ENCODE measurements at places on chromosomes 1 and 21. TPM values are rescaled to one million over a fixed set of nuclear protein-coding genes. Genes with fewer than 3 reads are reported as not detected.

DNA sequence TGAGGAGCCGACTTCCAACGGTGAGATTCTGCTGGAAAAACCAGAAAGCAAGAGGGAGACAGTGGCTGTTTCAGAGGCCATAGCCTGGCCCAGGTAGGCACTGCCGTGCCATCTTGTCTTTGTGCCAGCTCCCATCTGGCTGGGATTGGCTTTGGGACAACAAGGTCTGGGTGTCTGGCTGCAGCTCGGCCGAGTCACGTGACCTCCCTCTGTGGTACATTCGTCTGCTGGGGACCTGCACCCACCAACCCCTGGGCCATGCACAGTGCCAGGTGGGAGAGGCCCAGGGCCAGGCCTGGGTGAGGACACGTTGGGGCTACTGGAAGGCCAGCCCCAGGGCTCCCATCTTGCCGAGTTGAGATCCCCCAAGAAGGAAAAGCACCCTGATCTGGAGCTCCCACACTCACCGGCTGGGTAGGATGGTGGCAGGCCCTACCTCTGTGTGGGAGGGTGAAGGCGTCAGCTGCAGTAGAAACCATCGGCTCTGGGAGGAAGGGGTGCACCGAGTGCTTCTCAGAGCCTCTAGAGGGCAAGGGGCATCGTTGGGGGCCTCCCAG, 25.3 kb upstream of the TTC34 start:
- no peaks in the 10 kb centered on the region for H3K36me3 ChIP-seq
- H3K4me3 ChIP-seq, result no peak overlapping the region
- H3K27ac ChIP-seq, result no peak overlapping the region
- H3K4me1 ChIP-seq, result no peaks in the 10 kb centered on the region

DNA sequence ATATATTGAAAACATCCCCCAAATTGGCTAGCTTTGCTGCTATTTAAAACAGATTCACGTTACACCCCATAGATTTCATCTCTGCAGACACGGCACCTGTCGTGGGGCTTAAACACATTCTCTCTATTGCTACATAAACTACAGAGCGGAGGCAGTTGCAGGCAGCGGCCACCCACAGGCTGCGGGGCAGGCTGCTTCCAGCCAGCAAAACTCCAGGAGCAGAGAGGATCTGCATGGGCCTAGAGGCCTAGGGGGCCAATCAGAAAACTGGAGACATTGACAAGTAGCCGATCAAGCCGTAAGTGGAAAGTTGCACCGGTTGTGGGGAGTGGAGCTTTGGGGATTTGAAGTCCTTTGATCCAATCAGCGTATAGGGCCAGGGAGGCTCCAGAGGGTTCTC, 129.0 kb upstream of the KLHDC7A start:
- H3K27me3 ChIP-seq, result peaks cover 13% of the 10 kb centered on the region
- no peak overlapping the region for H3K27ac ChIP-seq
- H3K4me3 ChIP-seq, result no peak overlapping the region
- no peaks in the 10 kb centered on the region for H3K36me3 ChIP-seq
- H3K4me1 ChIP-seq, result no peaks in the 10 kb centered on the region

- DNase-seq, result peak; percentile 51
- H3K36me3 ChIP-seq, result no peaks in the 10 kb centered on the region
- H3K27ac ChIP-seq, result no peak overlapping the region
- no peak overlapping the region for H3K4me3 ChIP-seq
Measured at GRCh38 chr1:4652631-4653327, 1.6 kb upstream of the AJAP1 start.

- peaks cover 48% of the 10 kb centered on the region for H3K36me3 ChIP-seq
- H3K27me3 ChIP-seq, result no peaks in the 10 kb centered on the region
- DNase-seq, result no peak
- no peaks in the 10 kb centered on the region for H3K4me1 ChIP-seq
- no peak overlapping the region for H3K27ac ChIP-seq
- H3K4me3 ChIP-seq, result no peak overlapping the region
Measured at GRCh38 chr1:174713796-174714195, 266.0 kb downstream of the GPR52 start.

GRCh38 chr1:3393024-3393986, 61.2 kb upstream of the ARHGEF16 start:
- H3K36me3 ChIP-seq, result no peaks in the 10 kb centered on the region
- no peak overlapping the region for H3K4me3 ChIP-seq
- no peak overlapping the region for H3K27ac ChIP-seq
- H3K27me3 ChIP-seq, result peaks cover 33% of the 10 kb centered on the region

GRCh38 chr1:115976062-115976920, at the start of gene SLC22A15:
SLC22A15 (plus strand) TSS chr1:115976513; CDS start chr1:115976628, 115 bp downstream.
- H3K27ac ChIP-seq, result peak within 1 kb of the TSS; percentile 71
- DNase-seq, result peak; percentile 63
- H3K4me1 ChIP-seq, result peaks cover 16% of the 10 kb centered on the region
- peaks cover 3% of the 10 kb centered on the region for H3K27me3 ChIP-seq
- H3K4me3 ChIP-seq, result peak within 1 kb of the TSS; percentile 82

DNA sequence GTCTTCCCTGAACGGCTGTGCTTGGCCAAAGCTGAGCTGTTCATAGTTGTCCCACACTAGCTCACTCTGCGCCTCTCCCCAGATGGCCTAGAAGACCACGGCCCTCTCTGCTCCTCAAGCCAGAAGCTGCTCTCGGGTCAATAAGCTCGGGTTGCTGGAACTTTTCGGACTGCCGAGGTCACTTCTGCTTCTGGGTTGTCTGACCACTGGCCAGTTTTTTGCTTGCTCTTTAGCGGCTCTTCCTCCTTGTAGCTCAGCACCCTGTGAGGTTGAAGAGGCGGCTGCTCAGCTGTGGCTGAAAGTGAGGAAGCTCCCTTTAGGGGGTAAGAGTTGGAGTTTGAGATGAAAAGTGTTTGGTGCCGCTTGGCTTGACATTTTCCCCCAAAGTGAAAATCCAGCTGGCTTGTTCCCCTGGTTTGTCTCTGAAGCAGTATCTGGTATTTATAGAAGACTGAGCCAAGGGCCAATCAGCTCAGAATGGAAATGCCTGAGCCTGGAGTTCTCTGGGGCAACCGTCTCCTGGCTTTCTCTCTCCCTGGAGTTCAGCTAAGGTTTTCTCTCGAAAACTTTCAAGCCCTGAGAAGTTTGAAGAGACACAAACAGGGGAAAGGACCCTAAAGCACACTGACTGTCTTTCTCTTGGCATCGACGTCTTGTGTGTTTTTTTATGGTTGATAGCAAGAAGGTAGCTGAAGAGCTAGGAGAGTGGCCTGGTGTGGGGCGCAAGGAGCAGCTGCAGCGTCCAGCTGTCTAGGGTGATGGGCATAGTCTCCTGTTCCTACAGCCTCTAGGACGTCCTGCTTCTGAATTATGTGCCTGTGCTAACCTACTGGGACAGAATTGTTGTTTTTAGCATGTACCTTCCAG, 72.0 kb downstream of the SYT6 start:
- no peak overlapping the region for H3K27ac ChIP-seq
- no peak for DNase-seq
- no peaks in the 10 kb centered on the region for H3K36me3 ChIP-seq
- H3K4me1 ChIP-seq, result no peaks in the 10 kb centered on the region
- peaks cover 16% of the 10 kb centered on the region for H3K27me3 ChIP-seq

The KCNJ6 gene
- not detected for total RNA-seq

The RGSL1 gene
- total RNA-seq, result not detected

The ADGRL4 gene
- total RNA-seq, result not detected

The ADPRS gene
- 23.0 TPM for total RNA-seq

The SMPDL3B gene
- total RNA-seq, result not detected

All from activated B cell treated with CpG ODN at 0.5 μM for 24 hours (primary cell).